AG10803 (cell line): ENCODE measurements at places on chromosomes 6 and 20.

DNA sequence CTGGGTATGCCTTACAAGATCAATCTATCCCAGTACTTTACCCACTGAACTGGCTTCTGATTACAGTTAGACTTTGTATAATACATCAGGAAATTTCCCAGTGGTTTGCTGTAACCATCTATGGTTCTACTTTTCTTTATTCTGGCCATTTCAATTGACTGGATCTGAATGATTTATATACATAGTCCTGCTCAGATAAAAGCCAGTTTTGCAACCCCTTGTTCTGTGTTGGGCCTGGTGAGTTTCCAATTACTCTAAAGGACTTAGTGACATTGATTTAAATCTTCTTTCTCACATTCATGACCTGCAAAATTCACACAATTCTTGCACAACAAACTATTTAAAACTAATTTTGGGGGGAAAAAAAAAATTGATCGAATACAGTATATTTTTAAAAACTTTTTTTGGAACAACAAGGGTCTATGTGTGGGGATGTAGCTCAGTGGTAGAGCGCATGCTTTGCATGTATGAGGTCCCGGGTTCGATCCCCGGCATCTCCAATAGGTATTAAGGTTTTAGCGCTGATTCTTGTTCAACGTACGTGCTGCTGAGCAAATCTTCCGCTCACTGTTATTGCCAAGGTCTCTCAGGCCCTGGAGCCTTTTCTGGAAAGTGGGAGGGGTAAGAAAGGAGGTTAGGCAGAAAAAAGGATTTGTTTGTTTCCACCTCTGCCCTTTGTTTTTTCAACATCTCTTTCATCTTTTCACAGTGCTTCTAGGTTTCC, 117.5 kb downstream of the GPX5 start:
- DNase-seq, result peak; percentile 67

DNA sequence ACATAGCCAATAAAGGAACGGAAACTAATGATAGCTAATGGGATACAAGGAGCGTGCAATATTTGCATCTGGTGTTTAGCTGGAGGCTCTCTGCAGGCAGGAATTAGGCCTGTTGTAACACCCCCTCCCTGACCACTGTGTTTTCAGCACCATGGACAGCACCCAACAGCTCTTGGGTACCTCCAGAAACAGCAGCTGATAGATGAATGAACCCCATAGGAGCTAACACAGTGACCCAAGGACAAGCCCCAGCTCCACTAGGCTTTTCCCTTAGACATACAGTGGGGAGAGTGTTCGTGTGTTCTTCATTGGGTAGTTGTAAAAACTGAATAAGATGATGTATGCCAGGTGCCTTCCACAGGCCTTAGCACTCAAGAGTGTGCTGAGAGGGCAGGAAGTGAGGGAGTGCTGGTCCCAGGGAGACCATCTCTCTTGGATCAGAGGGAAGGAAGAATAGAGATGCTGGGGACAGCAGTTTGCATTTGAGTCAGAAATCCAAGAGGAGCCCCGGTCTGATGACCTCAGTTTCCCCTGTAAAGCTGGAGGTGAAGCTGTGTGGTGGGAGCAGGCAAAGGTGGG, 161.3 kb downstream of the PHACTR3 start:
- no peak for DNase-seq

DNA sequence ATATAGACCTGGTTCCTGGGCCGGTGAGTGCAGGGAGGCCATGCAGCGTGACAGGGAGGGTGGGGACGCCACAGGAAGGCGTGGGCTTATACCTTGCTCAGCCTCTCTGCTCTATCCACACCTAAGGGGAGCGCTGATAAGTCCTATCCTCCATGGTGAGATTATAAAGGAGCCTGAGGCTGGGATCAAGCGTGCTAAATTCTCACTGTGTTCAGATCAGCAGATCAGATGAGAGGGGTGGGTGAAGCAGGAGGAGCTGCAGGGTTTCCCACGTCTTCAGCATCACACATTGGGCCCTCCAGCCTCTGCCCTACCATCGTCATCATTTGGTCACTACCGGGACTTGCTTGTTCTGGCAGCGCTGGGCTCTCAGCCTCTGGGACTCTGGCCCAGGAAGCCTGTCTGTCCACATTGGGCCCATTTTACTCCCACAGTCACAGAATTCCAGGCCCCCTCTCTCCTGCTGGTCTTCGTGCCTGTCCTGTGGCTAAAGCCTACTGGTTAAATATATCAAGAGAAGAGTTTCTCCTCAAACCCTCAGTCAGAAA, 29.1 kb upstream of the PDE10A start:
- DNase-seq, result no peak

DNA sequence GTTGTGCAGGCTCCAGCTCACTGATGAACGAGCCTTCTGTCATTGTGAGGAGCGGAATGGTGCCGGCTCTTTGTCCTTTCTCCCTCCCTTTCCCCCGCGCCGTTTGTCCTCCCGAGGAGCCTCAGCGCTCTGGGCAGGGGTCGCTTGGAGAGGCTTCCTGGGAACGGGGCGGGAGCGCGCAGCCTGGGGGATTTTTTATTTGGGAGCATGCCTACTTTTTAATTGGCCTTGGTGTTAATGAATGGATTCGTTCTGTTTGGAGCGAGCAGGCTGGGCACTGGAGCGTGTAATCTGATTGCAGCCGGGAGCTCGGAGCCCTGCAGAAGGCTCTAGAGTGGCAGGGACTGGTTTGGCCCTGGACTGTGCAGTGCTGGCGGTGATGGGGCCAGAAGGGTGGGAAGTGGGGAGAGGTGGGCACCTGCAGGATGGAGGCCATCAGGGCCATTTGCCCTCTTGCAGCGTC, 118.8 kb downstream of the CDH4 start:
- DNase-seq, result no peak

- no peak for DNase-seq
These were observed 63.3 kb upstream of the SLC2A12 start for GRCh38 chr6:134115715-134116074.
